ENCODE measurements at places on chromosomes 12 and 14. TPM values are rescaled to one million over a fixed set of nuclear protein-coding genes. Genes with fewer than 3 reads are reported as not detected.

C14orf180 gene
- not detected for total RNA-seq

FAM186B gene
- total RNA-seq: 0.16 TPM

FITM1 gene
- 0.49 TPM for total RNA-seq

TEAD4 gene
- total RNA-seq: 0.32 TPM

PXMP2 gene
- 4.5 TPM for total RNA-seq

RAB5B gene
- 51.8 TPM for total RNA-seq

Measured in activated naive CD4-positive, alpha-beta T cell treated with anti-CD3 and anti-CD28 coated beads, Interleukin-2, amount 50 U/mL, for 72 hours (primary cell).